ENCODE measurements at places on chromosomes 2 and 18. TPM values are rescaled to one million over a fixed set of nuclear protein-coding genes. Genes with fewer than 3 reads are reported as not detected.

DNA sequence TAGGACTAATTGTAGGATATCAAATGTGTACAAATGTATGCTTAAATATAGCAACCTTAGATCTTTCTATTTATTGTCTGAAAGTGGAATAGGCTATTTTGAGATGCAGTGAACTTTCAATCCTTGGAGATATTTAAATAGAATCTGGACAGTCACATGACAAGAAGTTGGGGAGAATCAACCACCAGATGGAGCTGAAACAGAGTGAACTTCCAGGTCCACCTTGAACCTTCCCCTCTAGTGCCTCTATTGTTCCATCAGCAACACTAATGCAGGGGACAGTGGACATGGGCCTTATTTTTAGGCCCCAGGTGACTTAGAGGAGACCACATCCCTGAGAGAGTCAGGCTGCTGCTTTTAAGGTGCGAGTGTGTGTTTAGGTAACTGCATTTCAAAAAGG, 37.0 kb upstream of the CRIM1 start:
- DNase-seq: no peak

- DNase-seq: no peak
Measured at GRCh38 chr2:126942427-126943203, 43.9 kb downstream of the TEX51 start.

DNA sequence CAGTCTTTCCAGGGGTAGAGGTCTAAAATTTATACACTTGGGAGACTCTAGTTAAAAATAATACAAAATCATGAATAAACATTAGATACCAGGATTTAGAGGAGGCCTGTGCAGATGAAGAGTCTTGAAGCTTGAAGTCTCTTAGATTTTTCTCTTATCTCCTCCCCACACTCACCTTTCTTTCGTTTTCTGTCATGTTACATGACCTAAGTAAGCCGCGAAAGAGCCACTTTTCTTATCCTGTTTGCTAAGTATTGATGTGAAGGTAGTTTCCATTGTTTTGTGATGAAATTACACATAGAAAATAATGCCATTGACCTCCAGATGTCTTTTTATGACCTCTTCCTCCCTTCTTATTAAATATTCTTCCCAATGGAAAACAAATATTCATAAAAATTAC, 367.8 kb downstream of the LRRTM1 start:
- no peak for DNase-seq

GRCh38 chr2:176105078-176105729, 1.9 kb upstream of the HOXD11 start:
- DNase-seq: no peak

Gene ASB18
- total RNA-seq: not detected

Measured in OCI-LY7 (cell line).